AML-193 (cell line): ENCODE measurements at places on chromosomes 2 and 18.

- peak; percentile 15 for DNase-seq
These were observed 49.5 kb downstream of the KCNE4 start for GRCh38 chr2:223101340-223102039.

GRCh38 chr18:79784965-79785770, 12.6 kb upstream of the KCNG2 start:
- DNase-seq, result no peak

DNA sequence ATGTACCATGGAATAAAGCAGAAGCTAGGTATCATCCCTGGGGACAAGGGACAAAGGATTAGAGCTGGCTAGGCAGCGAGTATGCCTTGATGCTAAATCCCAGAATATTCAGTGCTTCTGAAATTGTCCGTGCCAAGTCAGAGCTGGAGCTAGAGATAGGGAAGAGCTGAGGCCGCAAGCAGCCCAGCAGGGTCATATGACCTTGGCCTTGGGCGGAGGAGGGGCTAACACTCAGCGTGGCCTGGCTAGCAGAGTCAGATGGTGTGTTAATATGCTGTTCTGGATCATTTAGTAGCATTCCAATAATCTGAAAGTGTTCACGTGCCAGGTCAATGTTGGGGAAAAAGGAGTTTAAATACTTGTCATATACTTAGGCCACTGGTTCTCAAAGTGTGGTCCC, 374.8 kb downstream of the CLIP4 start:
- no peak for DNase-seq

DNA sequence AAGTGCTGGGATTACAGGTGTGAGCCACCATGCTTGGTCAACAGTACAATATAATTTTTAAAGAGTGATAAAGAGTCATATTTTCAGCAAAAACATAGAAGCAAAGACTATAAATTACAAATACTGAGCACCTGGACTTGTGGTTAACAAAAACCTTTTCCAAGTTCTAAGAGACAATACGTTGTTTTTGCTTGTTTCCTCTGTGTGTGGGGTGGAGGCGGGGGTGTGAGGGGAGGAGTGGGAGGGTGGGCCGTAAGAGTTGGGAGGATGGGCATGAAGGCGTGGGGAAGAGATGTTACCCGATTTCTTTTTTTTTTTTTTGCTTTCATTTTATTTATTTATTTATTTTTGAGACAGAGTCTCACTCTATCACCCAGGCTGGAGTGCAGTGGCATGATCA, 78.0 kb upstream of the WIPF1 start:
- no peak for DNase-seq

- no peak for DNase-seq
These were observed 353.8 kb upstream of the SPRED2 start for GRCh38 chr2:65786007-65786717.
